ENCODE measurements at places on chromosomes 16 and 17.

DNA sequence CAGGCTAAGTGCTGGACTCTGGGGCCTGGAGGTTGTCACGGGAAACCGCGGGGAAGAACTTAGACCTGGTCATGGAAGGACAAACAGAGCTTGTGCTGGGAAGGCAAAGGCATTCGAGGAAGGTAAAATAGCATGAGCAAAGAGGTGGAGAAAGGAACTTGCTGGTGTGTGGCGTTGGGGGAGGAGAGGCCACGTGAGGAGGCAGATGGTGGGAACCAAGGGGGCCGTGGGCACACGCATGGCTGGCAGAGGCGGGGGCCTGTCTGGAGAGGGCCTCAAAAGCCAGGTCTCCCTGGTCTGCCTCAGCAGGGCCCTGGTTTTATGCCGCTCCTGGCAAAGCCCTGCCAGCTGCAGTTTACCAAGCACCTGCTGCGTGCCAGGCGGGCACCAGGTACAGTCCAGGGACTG is 15.3 kb downstream of the CORO7 start:
- DNase-seq = no peak

GRCh38 chr17:78127888-78128550 is 536 bp downstream of the TMC6 start:
- DNase-seq = peak; percentile 60

- DNase-seq = no peak
These were observed 639.1 kb downstream of the MAF start for GRCh38 chr16:78961464-78961863.

DNA sequence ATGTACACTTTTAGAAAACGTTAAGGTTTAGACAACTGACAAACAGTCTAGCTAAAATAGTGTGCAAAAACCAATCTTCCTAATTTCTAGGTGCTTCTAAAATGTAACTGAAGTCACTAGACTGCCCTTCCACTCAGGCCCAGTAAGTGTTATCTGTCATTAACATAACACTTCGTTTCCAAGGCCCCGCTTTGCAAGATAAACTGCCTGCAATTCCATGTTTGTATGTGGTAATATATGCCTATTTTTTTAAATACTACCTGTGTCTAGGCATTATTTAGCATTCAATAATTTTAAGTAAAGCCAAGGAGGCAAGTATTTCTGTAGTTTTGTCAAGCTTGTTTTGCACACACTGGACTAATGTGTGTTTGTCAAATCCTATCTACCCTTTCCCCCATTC is 3.2 kb downstream of the USP32 start:
- no peak for DNase-seq

GRCh38 chr17:10019941-10020451 is 114.9 kb upstream of the RCVRN start:
- no peak for DNase-seq

DNA sequence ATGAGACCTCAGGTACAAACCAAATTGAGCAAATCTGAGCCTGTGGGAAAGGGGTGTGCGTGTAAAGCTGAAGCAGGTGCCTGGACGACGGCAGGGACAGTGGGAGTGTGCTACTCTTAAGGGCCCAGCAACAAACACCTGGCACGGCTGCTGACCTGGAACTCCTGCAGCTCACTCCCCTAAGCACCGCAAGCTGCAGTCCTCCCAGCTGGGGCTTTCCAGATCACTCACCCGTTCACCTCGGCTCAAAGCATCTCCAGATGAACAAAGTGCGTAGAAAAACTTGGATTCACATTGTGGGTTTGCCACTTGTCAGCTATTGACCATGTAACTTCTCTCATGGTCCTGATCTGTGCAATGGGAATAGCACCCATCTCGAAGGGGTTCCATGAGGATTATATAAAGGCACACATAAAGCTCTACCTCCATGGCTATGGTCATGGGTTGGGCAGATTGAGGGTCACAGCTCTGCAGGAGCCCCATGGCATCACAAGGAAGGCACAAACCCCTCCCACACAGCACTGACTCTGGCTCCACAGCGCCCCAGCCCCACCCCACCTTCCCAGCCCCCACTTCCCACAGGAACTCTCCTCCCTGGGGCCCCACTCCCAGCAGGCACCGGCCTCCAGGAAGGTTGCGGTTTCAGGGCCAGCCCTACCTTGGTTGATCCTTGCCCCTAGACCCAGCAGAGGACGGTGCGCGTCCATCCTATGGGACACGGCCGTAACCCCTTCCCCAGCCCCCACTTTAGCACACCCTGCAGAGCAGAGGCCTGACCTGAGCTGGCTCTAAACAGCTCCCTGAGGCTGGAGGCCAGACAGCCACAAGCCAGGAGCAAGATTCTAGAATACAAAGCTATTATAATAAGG is 21.9 kb downstream of the ST3GAL2 start:
- DNase-seq = no peak

GRCh38 chr17:78697554-78698343 is 84.3 kb downstream of the CYTH1 start:
- DNase-seq = no peak

GRCh38 chr16:83838151-83838550 is 30.4 kb downstream of the HSBP1 start:
- DNase-seq = no peak

GRCh38 chr16:75534560-75535205 is 1.2 kb downstream of the CHST5 start:
- no peak for DNase-seq

DNA sequence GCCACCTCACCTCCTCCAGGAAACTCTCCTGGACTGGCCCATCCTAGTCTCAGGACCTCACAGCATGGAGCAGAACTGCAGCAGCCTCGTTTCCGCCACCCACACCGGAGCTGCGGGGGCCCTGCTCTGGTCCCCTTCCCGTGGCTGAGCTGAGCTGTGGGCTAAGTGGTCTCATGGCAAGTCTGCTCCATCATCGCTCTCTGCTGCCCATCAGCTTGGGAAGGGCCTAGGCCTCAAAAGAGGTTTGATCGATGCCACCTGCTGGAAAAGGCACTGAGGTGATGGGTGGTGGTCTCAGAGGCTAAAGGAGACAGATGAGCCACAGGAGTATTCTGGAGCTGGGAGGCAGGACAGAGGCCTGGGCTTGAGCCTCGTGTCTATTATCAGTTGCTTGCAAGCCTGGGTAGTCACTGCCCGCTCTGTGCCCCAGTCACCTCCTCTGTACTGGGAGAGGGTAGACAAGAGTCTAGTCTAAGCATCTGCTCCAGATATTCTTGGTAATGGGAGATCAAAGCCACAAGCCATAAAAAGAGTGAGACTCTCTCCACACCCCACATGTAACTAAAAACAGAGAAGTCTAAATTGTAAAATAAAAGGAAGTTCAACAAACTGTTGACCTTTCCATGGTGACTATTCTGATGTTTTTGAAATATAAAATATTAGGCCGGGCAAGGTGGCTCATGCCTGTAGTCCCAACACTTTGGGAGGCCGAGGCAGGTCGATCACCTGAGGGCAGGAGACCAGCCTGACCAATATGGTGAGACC is 1.6 kb downstream of the ITGAE start:
- DNase-seq = no peak

GRCh38 chr16:66426112-66427035 is 721 bp upstream of the BEAN1 start:
- no peak for DNase-seq

DNA sequence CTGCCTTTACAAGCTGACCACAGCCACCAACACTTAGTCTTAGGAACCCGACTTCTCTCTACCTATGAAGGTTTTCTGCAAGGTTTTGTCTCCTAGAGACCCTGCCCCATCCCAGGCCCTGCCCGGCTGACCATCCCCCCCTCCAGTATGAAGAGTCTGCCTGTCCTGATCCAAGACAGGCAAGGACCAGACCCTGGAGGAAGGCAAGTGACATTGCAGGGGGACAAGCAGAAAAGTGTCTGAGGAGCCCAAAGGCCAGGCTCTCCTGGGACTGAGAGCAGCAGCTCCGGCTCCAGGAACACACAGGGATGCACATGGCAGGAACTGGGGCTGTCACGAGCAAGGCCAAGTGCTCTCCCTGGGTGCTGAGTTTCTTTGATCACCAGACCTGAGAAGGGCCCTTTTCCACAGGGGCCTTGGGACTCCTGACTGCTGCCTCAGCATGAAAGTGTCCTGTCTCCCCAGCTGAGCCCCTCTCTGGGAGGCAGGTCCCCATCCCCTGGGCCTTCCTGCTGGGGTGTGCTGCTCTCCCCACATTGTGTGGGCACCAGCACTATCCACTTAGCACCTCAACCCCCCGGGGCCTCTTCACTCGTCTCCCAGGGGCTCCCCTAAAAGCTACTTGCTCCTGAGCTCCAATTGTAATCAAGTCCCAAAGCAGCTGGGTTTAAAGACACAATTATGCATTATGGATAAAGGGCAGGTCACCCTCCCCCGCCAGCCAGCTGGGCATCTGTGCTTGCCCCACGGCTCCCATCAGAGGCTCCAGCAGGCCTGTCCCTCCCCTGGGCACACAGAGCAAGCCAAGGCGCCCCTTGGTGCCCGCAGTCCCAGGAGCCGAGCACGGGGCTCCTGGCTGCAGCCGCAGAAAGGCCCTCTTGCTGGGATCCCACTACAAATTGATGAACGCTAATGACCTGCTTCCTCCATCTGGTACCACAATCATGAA is 11.6 kb upstream of the CACNG4 start:
- DNase-seq = no peak

- DNase-seq = no peak
These were observed 60.4 kb downstream of the PDPK1 start for GRCh38 chr16:2598133-2598641.

DNA sequence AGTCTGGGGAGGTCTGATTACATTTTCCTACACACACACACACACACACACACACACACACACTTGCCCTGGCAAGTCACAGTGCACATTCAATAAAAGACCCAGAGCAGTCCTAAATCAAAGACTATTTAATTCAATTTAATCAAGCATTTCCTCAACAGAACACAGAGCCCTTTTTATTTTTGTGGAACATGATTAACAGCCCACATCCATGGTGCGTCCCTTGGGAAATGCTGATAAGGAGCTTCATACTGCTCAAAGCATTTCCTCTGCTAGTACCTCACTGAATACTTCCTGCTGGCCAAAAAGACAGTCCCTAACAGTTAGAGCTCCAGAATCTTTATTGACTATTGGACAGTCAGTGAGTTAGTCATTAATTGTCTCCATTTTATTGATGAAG is 43.1 kb upstream of the MYH10 start:
- peak; percentile 69 for DNase-seq

GRCh38 chr17:49556223-49556943 is 19.3 kb upstream of the NXPH3 start:
- DNase-seq = peak; percentile 87

DNA sequence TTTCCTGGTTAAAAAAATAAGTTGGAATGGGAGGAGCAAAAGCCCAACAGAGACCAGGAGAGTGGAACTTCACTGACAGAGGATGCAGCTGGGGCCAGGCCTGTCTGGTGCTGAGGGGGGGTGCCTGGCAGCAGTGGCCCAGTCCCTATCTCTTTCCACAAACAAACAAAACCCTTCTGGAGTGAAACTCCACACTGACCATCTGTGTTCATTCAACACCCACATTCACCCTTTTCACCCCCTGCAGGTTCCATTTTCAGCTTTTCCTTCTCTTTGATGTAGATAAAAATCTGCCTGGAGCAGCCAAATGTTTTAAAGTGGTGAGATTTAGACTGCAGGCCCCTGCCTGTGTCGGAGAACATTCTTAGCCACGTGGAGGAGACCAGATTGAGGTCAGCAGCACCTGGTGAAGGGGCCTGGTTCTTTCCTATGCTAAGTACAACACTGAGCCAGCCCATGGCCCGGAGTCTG is 161.4 kb upstream of the CDH11 start:
- no peak for DNase-seq

DNA sequence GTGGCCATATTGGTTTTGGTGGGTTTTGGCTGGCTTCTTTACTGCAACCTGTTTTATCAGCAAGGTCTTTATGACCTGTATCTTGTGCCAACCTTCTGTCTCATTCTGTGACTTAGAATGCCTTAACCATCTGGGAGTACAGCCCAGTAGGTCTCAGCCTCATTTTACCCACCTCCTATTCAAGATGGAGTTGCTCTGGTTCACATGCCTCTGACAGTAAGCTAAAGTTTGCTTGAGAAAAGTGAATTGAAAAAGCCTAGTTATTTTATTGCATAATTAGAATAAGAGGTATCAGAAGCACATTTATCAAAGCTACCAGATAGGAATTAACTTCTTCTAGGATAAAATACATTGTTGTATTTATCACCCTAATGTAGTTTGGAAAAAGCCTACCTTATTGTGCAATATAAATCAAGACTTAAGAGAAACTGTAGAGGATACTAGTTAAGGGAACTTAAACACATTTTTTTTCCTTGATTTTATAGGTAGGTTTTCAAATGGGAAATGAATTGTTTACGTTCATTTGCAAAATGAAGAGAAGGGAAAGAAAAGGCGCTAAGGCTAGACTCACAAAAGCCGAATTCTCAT is 202.3 kb upstream of the KCNJ16 start:
- DNase-seq = no peak

GRCh38 chr17:49603238-49603637 is 27.6 kb downstream of the NXPH3 start:
- no peak for DNase-seq

DNA sequence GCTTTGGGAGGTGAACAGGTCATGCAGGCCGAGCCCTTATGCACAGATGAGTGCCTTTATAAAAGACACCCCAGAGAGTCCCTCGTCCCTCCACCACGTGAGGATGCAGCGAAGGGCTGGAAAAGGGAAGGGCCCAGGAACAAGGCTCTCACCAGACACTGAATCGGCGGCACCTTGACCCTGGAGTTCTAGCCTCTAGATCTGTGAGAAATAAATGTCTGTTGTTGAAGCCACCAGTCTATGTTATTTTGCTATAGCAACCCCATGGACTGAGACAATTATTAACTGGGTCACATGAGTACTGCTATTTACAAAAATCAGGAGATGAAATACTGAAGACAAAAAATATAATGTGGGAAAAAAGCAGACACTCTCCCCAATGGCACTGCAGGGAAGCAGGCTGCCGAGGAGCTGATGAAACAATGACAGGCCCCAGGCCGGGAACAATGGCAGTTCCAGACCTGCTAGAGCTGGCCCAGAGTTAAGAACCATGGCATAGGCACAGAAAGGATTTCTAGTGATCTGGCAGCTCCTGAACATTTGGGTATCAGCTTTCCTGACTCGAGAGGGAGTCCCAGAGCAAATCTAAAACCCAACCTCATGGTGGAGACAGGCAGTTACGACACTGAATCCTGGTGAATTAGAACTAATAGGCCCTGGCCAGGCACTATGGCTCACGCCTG is 17.8 kb upstream of the GGA2 start:
- DNase-seq = no peak

DNA sequence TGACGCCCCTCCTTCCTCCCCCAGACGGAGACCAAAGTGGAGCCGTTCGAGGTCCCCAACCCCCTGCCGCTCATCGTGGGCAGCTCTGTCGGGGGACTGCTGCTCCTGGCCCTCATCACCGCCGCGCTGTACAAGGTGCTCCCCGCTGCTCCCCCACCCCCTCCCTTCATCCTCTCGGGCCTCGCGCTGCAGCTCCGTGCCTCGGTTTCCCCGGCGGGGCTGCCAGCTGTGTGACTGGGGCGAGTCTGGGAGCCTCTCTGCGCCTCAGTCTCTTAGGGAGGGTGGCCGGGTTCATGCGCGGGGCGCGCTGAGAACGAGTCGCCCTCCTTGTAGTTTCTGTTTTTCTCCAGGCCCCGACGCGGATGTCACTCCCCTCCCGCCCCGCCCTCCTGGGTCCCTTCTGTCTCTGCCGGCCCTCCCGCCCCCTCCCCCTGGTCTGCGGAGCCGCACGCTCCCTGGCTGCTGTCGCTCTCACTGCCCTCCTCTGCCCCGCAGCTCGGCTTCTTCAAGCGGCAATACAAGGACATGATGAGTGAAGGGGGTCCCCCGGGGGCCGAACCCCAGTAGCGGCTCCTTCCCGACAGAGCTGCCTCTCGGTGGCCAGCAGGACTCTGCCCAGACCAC is 23.7 kb upstream of the ITGAX start:
- no peak for DNase-seq

GRCh38 chr17:82092094-82092586 is 5.9 kb downstream of the FASN start:
- no peak for DNase-seq

- DNase-seq = no peak
These were observed 39.0 kb downstream of the HLF start for GRCh38 chr17:55303701-55304145.
